ENCODE measurements at places on chromosomes 11 and 22.

GRCh38 chr22:43011079-43011478 is 3.9 kb downstream of the PACSIN2 start:
- no peak for DNase-seq

DNA sequence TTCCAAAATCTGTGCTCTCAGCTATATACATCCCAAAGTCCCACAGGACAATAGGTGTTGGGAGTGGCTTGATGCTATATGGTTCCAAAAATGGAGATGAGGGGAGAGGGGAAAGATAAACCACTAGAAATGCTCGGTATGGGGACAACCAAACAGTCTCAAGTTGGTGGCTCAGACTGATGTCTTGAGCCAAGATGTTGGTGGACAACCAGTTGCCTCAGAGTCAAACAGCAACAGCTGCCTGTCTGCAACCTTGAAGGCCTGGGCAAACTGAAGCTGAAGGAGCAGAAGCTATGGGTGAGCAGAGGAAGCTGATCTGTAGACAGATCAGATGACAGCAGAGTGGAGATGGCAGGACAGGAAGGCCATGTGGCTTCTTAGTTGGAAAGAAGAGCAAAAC is 4.0 kb downstream of the RRP8 start:
- DNase-seq = no peak

- peak; percentile 25 for DNase-seq
Observed at GRCh38 chr11:125990244-125990643, 44.4 kb downstream of the VSIG10L2 start.

GRCh38 chr11:128643661-128644317 is 50.1 kb upstream of the FLI1 start:
- no peak for DNase-seq

DNA sequence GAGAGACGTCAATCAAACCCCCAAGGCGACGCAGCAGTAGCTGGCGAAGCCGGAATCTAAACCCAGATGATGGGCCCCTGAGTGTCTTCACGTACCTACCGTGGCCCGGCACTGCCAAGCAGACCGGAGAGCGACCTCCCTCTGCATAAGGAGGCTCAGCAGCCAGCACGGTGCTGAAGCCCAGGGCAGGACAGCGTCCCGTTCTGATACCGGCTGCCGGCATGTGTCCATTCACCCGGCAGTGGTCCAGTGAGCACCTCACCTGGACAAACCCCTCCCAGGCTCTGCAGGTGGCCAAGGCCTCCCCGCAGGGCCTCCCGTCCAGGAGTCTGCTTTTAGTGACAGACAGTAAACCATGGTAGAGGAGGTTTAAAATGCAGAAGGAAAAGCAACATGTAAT is 142.0 kb downstream of the BRD1 start:
- no peak for DNase-seq

- DNase-seq = no peak
Observed at GRCh38 chr11:45927332-45927683, 4.9 kb downstream of the LARGE2 start.

- no peak for DNase-seq
Observed at GRCh38 chr11:32779136-32779535, 15.3 kb downstream of the CCDC73 start.

- no peak for DNase-seq
Observed at GRCh38 chr11:41237382-41237781, 222.1 kb downstream of the LRRC4C start.
